ENCODE measurements at places on chromosomes 7 and 10.

- DNase-seq: no peak
Measured at GRCh38 chr7:35988818-35989217, 164.2 kb upstream of the EEPD1 start.

- no peak for DNase-seq
Measured at GRCh38 chr10:7302392-7302906, 108.4 kb downstream of the SFMBT2 start.

DNA sequence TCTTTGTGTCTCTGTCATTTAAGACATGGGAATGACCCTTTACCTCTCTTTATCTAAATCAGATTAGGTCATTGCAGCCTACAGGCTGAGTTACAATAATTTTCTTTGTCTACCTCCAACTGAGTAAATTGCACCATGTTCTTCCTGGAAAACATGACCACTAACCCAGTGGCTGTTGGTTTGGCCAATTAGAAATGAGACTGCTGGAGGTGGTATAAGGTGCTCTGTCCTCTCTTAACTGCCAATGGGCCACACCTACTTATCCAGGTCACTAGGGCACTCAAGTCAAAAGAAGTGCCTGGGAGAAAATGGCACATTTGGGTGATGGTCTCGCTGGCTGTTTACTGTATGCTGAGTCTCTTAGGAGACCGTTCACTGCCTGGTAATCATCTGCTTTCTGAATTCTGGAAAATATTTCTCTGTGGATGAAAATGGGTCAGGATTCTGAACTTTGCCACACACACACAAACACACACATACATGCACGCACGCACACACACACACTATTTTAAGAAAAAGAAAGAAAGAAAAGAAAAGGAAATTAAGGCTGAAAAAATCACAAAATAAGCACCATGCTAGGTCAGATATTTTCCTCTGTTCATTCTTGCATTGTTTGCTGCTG is 16.4 kb downstream of the STAMBPL1 start:
- DNase-seq: no peak

- no peak for DNase-seq
Measured at GRCh38 chr10:75239096-75239790, 3.5 kb upstream of the COMTD1 start.

GRCh38 chr7:139914306-139915267 is 85.5 kb downstream of the TBXAS1 start:
- no peak for DNase-seq
